NCI-H446 (cell line): ENCODE measurements at places on chromosomes 3 and 15.

- no peak for DNase-seq
These were observed 915.6 kb downstream of the TUSC7 start for GRCh38 chr3:117625174-117625573.

GRCh38 chr3:23959135-23959900, 14.2 kb downstream of the NR1D2 start:
- no peak for DNase-seq

DNA sequence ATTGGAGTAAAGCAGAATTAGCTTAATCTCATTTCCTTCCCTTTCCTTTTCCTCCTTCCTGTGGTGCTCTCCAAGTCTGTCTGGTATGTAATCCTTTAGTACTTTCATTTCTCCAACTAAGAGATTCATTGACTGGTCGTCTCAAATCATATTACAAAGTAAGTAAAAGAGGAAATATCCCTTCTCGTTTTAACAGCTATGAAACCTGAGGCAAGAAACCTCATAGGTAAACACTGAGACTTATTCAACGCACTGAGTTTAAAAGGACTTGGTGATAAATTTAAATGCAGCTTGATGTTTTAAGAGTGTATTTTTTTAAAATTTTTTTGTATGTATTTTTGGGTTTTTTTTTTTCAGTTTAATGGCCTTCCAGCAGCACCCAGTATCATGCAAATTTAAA, 117.2 kb upstream of the LRRC3B start:
- no peak for DNase-seq

- DNase-seq = no peak
These were observed 24.6 kb upstream of the GATA2 start for GRCh38 chr3:128517648-128518047.

- no peak for DNase-seq
These were observed 16.1 kb downstream of the HACL1 start for GRCh38 chr3:15585111-15585845.

GRCh38 chr3:95002438-95003046, 939.7 kb downstream of the NSUN3 start:
- DNase-seq = no peak

GRCh38 chr3:171789759-171790505, 20.4 kb downstream of the PLD1 start:
- no peak for DNase-seq

DNA sequence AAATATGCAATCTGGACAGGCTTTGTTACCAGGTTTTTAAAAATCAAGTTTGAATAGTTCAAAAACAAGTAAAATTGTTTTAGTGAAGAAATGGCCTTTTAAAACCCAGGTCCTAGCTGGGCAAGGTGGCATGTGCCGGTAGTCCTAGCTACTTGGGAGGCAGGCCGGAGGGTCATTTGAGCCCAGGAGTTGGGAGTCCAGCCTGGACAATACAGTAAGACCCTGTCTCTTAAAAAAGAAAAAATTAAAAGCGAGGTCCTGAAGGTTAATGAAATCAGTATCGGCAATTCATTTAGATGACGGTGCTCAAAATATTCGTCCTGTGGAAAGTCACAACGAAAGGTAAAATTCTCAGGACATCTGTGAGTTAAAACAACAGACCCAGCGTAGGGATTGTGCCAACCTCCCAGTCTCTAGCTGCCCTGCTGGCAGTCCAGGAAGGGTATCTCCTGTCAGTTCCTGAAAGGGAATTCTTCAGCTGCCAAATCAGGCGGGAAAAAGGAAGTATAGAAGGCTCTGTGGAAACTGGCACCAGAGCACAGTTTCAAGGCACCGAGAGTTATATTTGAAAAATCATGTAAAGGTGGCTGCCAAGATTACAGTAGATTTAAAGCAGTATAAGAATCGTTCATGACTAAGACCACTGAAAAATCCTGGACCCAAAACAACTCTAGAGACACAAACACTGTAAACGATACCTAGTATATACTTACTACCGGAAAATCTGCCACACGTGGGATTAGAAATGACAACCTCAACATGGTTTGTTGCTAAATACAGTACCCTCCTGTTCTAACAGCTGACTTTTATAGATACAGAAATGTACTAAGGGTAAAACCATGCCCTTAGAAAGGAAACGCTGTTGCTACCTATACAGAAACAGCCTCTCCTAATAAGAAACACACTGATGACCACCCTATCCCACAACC, 1.2 kb upstream of the ABHD17C start:
- peak; percentile 70 for DNase-seq

DNA sequence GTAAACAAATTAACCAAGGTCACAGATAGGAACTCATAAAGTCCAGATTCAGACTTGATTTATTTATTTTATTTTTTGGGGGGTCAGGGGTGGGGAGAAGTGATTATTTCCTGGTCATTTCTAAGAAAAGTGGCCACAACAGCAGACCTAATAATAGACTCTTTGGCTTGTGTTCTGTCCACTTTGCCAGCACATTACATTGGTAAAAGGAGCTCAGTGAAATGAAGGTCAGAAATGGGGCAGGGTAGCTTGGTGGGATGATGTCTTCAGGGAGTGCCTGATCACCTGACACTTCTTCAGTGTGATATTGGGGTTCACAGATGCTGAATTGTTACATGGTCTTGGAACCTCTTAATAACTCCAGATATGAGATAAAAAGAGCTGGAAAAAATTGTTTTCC, 10.1 kb downstream of the VPS8 start:
- no peak for DNase-seq

GRCh38 chr15:50163719-50164410, 18.1 kb upstream of the SLC27A2 start:
- DNase-seq = no peak

GRCh38 chr3:128313935-128314334, 152.8 kb downstream of the DNAJB8 start:
- no peak for DNase-seq

DNA sequence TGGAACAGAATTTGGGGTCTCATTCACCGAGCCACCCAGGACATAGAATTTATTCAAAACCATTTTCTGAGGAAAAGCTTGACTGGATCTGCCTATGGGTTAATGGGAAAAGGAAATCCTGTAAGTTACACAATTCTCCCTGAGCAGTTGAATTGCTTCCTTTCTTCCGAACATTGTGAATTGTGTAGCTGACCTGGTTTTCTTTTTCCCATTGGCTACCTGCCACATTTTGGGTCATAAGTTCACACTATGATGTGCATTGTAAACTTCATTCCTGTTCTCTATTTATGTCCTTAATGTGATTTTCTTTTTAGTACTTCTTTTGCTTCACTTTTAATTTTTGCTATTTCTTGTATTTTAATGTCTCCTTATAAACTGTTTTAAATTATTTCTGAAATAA, 386.0 kb upstream of the LRRC3B start:
- DNase-seq = no peak

GRCh38 chr3:22089284-22089683, 338.3 kb upstream of the ZNF385D start:
- no peak for DNase-seq

- no peak for DNase-seq
These were observed 22.9 kb downstream of the NBEAL2 start for GRCh38 chr3:47002171-47003055.

DNA sequence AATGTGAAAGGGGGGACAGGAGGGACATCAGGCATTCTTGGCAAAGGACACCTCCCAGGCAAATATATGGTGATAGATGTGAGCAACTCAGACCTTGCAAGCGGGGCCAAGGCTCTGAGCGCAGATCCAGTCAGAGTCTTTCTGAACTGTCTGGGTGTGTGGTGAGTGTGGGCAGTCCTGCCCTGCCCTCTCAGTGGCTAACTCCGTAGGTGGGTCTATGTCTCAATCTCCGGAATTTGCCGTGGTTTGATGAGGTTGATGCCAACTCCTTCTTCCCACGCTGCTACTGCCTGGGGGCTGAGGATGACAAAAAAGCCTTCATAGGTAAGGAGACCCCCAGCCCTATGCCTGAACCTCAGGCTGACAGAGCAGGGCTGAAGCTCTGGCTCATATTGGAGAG, 7.4 kb downstream of the TTLL3 start:
- no peak for DNase-seq

DNA sequence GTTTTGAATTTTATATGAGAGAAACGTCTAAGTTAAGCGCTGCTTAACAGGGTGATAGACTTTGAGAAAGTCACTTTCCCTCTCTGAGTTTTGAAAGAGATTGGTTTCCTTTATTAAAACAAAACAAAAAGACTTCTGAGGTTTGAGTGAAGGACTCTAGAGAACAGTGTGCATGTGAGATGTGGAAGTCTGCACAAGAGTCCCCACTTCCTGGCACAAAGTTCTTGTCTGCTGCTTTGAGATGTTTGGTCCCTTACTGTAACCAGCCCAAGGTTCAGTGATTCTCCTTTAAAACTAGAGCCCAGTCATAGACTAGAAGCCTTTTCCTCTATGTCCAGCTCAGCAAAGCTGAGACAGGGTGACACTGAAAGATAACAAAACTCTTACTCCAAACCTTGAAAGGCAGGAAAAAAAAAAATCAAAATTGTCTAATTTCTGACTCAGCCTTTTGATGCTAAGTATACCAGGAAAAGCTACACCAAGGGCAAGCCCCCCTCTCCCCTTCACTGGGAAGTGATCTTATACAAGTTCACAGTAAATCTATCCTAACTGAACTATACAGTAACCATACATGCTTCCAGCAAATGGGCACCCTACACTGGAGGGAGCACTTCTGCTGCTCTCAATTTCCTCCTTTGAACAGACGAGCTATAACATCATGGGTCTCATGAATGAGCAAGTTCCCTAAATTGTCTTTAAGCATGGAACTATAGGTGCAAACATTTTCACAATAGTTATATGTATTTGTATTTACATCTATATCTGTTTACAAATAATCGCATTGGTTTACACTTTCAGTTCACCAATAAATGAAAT, 2.3 kb downstream of the POPDC2 start:
- DNase-seq = no peak

DNA sequence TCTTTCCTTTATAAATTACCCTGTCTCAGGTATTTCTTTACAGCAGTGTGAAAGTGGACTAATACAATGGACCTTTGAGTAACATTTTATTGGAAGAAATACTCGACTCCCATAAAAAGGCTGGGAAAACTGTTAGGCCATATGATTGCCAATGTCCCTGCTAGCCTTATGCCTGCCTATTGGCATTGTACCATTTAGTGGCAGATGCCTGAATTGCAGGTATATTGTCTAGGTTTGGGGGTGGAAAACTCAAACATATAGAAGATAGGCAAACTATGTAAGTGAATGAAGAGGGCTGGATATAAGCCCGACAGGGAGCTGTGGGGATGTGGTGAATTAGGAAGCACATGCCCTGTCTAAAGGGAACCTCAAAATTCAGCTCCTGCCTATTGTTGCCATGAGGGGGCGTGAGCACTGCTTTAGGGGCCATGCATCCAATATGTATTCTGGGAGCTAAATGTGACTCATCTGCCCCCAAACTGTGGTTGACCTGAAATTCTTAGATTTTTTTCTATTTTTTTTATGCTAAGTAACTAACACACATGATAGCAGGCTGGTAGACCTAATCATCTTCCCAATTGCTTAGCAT, 65.2 kb upstream of the TRA2B start:
- DNase-seq = peak; percentile 33

GRCh38 chr3:14471016-14471415, 68.6 kb downstream of the SLC6A6 start:
- no peak for DNase-seq

DNA sequence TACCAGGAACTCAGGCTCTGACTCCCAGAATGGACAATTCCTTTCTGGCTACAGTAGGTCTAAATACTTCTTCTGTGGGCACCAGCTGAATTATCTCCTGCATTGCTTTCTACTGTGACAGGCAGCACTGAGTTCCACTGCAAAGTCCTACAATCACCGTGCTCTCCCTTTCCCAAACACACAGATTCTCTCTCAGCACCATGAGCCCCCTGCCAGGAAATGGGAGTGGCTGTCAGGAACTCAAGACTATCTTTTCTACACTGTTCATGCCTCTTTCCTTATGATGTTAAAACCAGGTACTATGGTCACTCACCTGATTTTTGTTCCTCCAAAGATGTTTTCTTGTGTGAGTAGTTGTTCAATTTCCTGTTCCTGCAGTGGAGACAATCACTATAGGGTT, 383.4 kb downstream of the EPHA6 start:
- no peak for DNase-seq

GRCh38 chr3:151377768-151378385, 6.7 kb downstream of the P2RY12 start:
- no peak for DNase-seq

- no peak for DNase-seq
These were observed 82.4 kb downstream of the OXSM start for GRCh38 chr3:25872200-25872877.

DNA sequence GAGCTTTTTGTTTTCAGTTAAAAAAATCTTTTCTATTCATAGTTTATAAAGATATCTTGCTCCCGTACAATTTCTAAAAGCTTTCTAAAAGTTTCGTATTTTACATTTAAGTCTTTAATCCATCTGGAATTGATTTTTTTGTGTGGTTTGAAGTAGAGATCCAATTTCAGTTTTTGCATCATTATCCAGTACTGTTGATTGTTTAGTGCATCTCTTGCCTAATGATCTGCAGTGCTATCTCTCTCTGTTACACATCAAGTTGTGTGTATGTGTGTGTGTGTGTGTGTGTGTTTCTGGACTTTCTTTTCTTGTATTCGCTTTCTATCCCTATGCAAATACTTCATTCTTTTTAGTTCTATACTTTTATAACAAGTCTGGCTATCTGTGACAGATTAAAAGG, 605.8 kb upstream of the DPPA4 start:
- DNase-seq = no peak

GRCh38 chr3:63912768-63913588, 795 bp upstream of the SCAANT1 start:
- DNase-seq = no peak

GRCh38 chr3:69791106-69791505, 51.8 kb downstream of the MITF start:
- no peak for DNase-seq

DNA sequence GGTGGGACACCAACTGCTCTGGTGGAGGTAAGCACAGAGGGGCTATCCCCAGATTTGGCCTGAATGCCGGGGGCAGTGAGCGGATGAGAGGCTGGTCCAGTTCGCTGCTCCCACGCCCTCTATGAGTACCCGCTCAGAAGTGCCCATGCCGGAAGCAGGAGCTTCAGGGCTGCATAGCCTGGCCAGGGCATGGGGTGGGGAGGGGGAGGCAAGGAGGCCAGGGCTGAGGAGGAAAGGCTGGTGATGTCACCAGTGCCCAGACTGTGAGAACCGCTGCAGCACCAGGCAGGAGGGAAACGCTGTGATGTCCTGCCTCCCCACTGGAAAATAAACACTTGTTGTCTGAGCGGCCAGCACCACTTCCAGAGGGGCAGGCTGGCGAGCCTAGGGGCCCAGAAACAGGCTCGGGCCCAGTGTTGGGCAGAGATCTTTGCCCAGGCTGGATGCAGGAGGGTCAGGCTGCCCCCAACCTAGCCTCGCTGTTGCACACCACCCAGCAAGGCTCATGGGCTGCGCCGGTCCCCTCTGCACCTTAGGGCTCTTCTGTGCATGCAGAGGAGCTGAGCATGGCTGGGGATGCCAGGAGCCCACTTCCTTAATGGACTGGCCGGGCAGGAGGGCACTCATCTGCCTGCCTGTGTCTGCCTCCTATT, 10.9 kb upstream of the DLL4 start:
- DNase-seq = no peak

DNA sequence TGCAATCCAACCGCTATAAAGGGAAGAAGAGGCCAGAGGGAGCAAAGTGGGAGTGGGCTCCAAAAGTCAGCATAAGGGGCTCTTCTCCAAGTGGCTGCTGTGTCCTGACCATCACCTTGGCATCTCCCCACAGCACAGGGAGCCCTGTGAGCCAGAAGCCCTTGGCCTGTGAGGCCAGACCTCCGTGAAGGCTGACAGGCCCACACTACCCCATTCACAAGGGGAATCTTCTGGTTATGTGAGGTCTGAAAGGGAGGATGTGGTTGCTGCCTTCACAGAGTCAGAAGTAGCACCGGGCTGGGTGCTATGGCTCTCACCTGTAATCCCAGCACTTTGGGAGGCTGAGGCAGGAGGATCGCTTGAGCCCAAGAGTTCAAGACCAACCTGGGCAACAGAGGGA, 2.6 kb upstream of the ULK3 start:
- no peak for DNase-seq
